T-helper 2 cell (primary cell): ENCODE measurements at places on chromosomes 6 and 20.

- DNase-seq: no peak
Observed at GRCh38 chr6:22145823-22146677, 150.8 kb downstream of the PRL start.

GRCh38 chr6:164887660-164888059 lies 421.7 kb downstream of the C6orf118 start:
- no peak for DNase-seq

- DNase-seq: no peak
Observed at GRCh38 chr6:45574014-45574461, 196.3 kb upstream of the SUPT3H start.

GRCh38 chr6:158170656-158171081 lies 2.5 kb downstream of the GTF2H5 start:
- DNase-seq: no peak

GRCh38 chr6:10676403-10676802 lies 18.0 kb downstream of the C6orf52 start:
- DNase-seq: no peak

DNA sequence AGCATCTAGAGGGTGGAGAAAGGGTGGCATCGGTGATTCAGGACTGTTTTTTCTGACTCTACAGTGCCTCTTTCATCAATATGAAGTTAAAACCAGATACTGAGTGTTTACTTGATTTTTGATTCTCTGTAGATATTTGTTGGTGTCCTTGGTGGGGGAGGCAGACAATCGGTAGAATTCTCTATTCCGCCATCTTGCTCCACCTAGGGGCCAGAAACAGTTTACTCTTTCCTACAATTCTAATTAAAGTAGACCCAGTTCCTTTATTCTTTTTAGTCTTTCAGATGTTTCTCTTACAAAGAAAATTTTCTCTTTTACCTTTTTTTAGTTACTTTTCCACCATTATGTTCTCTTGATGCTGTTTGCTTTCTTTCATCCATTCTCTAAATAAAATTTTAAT lies 162.1 kb upstream of the RAB32 start:
- no peak for DNase-seq

DNA sequence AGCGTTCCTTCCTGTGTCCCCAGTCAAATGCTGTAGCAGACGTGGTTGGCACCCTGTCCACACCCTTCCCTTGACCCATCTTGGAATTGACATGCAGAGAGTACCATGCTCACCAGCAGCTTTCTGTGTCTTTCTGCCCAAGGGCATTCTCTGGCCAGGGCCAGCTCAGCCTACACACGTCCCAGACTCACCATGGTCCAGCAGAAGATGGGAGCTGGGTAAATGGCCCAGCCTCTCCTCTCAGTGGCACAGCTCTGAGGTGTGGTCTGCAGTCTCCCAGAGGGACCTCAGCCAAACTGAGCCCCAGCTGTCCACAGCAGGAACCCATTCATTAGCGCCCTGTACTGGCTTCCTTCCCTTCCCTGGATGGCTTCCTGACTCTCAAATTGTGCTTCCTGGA lies 31.1 kb upstream of the BLCAP start:
- DNase-seq: no peak

DNA sequence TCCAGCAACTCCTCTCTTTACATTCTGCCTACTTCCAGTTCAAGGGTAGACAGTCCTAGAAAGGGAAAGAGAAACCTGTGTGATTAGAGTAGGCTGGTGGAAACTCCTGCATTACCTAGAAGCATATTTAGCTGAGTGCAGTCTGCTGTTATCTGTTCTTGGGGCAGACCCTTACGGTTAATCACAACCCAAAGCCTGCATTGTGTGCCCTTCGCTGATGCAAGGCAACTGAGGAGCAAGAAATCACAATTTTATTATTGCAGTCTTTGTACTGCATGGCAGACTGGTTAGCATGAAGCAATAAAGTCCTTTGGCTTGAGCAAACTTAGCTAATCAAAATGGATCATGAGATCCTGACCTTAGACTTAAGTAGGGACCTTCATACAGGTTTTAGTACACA lies 1.5 kb upstream of the GOPC start:
- DNase-seq: no peak

GRCh38 chr6:71531006-71531405 lies 242.4 kb downstream of the OGFRL1 start:
- no peak for DNase-seq

DNA sequence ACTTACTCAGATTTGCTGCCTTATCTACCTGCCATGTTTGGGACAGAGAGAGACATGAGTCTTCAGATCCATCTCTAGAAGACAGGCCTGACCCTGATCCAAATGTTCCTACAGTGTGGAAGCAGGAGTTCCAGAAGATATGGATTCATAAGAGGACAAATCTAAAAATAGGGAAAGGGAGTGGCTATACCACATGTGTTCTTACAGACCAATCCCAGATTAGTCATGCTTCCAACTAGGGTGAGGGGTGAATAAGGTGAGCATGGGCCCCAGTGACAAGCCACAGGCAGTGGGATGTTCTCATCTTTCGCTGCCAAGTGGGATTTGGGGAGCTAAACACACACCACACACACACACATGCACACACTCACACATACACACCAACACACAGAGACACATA lies 670.7 kb upstream of the CITED2 start:
- no peak for DNase-seq

DNA sequence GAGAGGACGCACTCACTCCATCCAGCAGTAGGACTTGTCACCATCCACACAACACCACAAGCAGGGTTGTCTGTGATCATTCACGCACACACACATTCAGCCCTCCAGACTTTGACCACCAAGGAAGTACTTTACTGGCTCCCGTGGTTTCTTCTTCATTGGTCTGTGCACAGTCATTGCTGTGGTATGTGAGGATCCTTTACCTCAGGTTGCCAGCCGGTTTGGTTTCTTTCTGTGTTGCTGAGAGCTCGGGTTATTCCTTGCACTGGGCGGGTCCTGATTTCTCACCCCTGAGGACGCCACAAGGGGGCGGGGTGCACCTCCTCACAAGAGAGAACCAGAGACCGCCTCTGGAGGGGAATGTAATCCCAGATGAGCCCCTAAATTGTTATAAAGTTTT lies 11.2 kb downstream of the SLC35A1 start:
- DNase-seq: no peak

GRCh38 chr6:29490055-29490454 lies 2.3 kb upstream of the MAS1L start:
- DNase-seq: no peak

GRCh38 chr6:155493694-155494143 lies 38.1 kb upstream of the NOX3 start:
- no peak for DNase-seq

GRCh38 chr20:38825901-38826625 lies 20.6 kb downstream of the PPP1R16B start:
- no peak for DNase-seq

GRCh38 chr20:57716202-57716601 lies 6.4 kb upstream of the PMEPA1 start:
- no peak for DNase-seq

DNA sequence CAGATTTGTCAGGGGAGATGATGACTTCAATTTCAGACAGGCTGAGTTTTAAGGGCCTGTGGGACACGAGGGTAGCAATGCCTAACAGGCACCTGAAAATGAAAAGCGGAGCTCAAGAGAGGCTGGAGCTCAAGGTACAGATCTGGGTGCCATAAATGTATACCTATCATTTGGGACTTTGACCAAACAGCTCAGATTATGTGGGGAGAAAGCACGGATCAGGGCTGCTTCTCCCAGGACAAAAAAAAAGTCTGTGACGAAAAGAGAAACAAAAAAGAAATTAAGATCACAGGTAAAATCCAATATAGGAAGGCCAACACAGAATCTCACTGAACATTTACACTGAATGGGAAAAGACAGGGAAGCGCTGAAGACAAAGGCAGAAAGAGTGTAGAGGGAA lies 1.9 kb downstream of the PRELID3B start:
- no peak for DNase-seq

DNA sequence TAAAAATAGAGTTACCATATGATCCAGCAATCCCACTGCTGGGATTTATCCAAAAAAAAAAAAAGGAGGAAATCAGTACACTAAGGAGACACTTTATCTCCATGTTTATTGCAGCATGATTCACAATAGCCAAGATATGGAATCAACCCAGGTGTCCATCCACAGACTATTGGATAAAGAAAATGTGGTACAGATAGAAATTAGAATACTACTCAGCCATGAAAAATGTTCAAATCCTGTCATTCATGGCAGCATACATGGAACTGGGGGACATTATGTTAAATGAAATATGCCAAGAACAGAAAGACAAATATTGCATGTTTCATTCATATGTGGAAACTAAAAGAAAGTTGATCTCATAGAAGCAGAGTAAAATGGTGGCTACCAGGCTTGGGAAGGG lies 75.3 kb downstream of the ERMARD start:
- no peak for DNase-seq

DNA sequence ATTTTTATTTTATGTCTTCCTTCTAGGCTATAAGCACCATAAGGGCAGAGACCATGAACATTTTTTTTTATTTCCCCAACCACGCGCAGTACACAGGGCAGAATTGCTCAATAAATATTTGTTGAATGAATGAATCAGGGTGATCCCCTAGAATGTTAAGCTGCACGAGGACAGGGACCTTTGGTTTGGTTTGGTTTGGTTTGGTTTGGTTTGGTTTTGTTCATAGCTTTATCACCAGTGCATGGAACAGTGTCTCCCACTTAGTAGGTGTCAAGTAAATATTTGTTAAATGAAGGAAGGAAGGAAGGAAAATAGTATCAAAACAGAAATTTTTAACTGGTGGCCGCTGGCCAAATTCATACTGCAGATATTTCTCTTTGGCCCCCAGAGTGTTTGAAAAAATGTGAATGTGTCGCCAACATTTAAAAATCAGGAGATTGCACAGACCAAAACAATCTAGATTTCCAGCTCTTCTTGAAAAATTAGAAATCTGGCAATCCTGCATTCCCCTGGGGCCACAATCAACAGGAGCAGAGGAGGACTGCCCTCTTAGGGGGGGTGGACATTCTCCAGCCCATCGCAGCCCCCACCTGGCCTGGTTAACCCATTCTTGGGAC lies 205.3 kb downstream of the EYA2 start:
- DNase-seq: no peak

DNA sequence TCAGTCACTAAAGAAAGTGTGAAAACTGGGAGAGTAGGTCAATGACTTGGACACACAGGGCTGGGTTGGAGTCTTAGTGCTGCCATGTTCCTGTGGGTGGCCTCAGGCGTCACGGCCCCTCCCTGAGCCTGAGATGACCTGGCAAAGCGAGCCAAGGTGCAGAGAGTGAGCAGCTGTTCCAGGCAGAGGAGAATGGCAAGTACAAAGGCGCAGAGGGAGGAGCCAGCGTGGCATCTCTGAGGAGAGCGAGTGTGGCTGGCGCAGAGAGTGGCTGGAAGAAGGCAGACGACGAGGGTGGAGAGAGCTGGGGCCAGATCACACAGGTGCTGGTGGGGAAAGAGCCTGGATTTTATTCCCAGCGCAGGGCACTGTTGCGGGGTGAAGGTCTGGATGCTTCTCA lies 20.6 kb upstream of the CHMP4B start:
- DNase-seq: no peak

DNA sequence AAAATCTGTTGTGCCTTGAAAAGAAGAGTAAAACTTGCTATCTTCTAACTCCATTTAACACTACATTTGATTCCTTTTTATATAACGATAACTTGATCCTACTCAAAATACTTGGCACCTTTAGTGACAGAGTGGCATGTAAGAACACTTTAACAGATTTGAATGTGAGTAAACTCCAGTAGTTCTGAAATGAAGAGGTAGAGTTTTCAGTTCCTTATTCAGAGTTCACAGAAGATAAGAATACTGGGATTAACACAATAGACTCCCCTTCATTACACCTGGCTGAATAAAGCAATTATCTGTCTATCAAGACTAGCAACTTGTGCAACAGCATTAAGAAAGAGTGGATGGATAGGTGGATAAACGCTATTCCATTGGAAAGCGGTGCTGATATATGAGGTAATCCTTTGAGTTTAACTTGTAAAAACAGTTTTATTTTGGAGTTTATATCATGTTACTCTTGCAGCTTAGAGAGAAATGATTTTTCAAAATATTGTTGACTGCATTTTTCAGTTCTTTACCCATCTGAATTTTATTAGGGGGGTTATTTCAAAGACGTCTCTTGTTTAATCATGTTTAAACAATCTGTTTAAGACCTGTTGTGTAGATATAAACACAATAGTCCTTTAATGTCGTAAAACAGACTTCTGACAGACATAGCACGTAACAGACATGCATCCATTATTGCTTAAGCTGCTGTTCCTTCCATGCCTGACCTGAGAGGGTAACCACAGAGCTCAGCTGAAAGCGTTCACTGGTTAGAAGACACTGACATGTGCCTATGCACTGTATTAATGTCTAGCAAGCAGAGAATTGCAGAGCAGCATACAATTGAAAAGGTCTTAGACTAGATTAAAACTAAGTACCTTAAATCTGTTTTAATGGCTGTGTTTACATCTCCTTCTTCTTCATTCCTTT lies 102.4 kb upstream of the SUPT3H start:
- DNase-seq: no peak

DNA sequence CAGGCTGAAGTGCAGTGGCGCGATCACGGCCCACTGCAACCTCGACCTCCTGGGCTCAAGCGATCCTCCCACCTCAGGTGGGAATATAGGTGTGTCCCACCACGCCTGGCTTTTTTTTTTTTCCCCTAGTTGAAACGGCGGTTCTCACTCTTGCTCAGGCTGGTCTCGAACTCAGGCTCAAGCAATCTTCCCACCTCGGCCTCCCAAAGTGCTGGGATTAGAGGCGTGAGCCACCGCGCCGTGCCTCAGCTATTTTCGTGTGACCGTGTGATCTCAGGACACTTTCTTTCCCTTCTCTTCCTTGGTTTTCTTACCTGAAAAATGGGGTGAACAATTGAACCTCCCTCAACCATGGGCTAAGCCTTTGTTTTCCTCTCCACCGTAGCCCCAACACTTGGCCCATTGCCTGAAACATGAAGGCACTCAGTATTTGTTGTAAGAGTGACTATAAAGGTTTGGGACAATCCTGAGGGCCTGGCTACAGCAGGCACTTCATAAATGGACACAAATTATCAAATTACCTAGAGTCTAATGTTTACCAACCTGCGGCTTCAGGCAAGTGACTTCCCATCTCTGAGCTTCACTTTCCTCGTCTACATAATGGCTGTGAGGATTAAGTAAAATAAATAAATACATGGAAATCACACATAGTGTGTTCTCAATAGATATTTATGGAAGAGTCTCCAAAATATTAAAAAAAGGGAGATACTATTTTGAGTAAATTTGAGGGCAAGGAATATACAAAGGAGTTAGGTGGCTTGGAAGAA lies 31.4 kb upstream of the ID1 start:
- no peak for DNase-seq

- no peak for DNase-seq
Observed at GRCh38 chr6:136477548-136477947, 72.7 kb downstream of the MAP7 start.

DNA sequence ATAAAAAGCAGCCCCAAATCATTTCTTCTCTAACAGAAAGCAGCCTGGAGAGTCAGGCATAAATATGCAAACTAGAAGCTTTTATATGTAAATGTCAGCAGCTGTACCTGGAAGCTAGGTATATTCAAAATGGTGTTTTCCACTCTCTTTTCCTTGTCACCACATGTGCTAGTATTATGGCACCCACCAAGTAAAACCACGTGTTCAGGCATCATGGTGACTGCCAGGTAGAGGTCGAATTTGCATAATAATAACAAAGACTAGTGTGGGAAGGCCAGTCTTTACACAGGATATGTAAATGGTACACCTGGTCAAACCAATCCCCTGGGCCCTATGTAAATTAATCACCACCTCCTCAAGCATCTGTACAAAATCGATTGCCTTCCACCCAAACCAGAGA lies 124.0 kb downstream of the MMUT start:
- DNase-seq: no peak
